Astrocyte (in vitro differentiated cells and primary cell): ENCODE measurements at places on chromosomes 7 and 10.

DNA sequence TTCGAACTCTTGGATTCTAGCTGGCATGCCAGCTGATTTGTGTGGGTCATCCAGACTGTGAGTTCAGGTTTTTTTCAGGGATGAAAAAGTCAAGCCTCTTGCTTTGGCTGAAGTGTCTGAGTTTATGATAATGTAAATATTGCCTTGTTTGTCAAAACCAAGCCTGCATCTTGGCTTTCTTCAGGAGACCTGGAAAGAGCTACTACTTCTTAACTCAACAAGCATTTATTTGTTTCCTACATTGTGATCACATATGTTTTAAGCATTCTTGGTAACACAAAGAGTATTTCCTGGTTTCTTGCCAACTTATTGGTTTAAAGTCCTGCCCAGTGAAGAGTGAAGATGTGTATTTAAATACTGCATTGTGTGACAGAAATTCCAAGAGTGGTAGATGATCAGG is 407.1 kb downstream of the LRMDA start:
- DNase-seq: no peak

GRCh38 chr7:96184783-96185182 is 137.1 kb downstream of the SLC25A13 start:
- DNase-seq: no peak

- DNase-seq: no peak
Observed at GRCh38 chr7:100174582-100174981, 2.6 kb downstream of the GPC2 start.

GRCh38 chr10:100348389-100348927 is 1.4 kb downstream of the SCD start:
- DNase-seq: no peak

DNA sequence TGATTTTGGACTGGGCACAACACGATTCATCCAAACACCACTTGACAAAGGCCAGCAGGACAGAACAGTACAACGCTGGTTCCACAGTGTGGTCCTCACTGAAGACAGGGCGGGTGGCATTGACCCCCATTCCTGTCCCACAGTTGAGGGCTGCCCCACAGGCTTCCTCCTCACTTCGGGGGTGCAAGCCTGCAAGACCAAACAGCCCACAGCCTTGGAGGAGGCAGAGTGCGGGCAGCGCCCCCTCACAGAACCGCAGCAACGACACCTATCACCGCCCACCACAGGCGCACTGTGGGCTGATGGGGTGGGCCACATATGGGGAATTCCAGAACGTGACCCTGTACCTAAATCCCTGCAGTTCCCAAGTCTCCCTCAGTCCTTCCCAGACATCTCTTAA is 70.6 kb downstream of the PTPRN2 start:
- DNase-seq: no peak

DNA sequence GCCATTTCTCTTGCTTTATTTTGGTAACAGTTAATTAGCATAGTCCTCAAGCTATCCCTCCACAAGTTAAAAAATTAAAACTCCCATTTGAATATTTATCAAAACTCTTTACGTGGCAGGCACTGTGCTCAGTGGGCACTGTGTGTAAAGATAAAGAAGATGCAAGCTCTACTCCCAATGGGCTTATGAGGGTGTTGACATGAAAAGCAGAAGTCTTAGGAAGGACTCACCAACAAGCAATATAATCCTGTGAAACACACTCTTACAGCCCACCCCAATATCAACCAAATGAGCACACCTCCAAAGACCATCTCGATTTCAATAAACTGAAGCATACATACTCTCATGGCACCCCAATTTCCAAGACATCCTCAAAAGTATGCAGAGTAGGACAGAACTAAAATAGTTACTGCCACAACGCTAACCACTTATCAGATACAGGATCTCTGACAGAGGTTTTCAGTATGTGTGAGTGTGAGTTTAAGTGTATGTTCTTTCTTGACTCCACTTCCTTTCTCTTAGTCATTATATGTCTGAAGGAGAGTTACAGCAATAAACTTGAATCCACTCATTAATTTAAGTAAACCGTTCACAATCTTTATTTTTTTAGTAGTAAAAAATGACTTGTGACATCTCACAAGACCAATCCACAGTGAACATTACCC is 120.0 kb downstream of the PDE1C start:
- peak; percentile 80 for DNase-seq

GRCh38 chr10:114708717-114709335 is 50.8 kb upstream of the ABLIM1 start:
- DNase-seq: peak; percentile 94

DNA sequence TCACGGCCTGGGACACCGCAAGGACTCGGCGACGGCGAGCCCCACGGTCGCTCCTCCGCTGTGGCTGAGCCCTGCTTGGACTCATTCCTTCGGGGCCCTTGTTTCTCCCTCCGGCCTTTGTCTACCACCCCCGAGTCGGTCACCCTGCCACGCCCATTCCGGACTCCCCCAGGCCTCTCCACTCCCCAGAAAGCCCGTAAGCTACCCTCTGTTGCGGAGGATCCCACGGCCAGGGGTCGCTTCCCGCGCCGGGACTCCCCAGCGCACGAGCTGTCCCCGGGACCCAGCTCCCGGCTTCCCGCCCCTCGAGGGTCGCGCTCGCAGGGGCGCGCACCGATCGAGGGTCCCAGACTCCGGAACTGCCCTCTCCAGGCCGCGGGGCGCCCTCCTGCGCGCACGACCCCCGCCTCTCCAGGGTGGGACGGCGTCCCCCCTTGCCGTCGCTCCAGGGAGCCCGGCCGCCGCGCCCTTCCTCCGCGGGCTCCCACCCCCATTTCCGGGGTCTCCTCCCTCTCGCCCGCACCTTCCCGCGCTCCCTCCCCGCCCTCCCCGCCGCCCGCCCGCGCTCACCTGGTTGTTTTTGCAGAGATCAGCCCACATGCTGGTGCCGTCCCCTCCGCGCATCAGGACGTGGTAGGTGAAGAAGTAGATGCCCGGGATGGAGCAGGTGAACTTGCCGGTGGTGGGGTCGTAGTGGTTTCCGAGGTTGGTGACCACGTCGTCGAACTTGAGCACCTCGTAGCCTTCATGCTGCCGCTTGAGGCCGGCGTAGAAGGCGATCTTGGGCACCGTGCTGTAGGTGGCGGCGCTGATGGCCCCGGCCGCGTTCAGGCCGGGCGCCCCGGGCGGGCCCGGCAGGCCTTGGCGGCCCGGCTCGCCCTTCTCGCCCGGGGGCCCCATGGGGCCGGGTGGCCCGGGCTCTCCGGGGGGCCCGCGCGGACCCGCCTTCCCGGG is 1.5 kb downstream of the C1QL3 start:
- DNase-seq: no peak

- DNase-seq: no peak
Observed at GRCh38 chr10:3235996-3236510, 63.5 kb upstream of the PITRM1 start.

- no peak for DNase-seq
Observed at GRCh38 chr7:142940966-142941535, 1.8 kb downstream of the LLCFC1 start.

GRCh38 chr10:110083884-110084283 is 76.1 kb downstream of the ADD3 start:
- DNase-seq: peak; percentile 53

GRCh38 chr10:84348860-84349259 is 20.5 kb downstream of the CCSER2 start:
- DNase-seq: peak; percentile 88

GRCh38 chr10:43880160-43880559 is 231.5 kb upstream of the ZNF32 start:
- DNase-seq: no peak
